ENCODE measurements at places on chromosomes 4 and X.

GRCh38 chr4:139027776-139028175 lies 12.2 kb downstream of the NOCT start:
- no peak for DNase-seq

- no peak for DNase-seq
Measured at GRCh38 chr4:188433741-188434315, 294.6 kb downstream of the TRIML1 start.

DNA sequence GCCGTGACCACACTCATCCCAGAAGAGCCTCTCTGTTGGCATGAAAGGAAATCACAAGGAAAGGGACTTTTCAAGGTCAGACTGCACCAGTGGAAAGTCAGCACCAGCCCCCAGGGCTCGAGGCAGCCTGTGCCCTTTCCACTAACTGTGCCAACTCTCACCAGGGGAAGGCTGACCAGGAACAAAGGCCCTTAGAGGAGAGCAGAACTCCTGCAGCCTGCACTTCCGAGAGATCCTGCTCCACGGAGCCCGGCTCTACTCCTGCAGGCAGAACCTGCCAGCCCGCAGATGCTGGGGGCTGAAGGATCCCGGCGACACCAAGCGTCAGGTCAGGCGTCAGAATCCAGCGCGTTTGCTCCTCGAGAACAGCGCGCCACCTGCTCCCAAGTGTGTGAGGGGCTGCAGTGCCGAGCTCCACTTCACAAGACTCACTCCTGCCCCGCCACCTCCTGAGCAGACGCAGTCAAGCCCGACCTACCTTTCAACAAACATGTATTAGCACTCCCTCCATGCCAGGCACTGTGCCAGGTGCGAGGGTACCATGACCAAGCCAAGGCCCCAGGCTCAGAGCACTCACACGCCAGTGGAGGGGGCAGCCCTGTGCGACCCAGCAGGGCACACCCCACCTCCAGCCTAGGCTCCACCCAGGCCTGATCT lies 13.6 kb upstream of the HELT start:
- DNase-seq = no peak

DNA sequence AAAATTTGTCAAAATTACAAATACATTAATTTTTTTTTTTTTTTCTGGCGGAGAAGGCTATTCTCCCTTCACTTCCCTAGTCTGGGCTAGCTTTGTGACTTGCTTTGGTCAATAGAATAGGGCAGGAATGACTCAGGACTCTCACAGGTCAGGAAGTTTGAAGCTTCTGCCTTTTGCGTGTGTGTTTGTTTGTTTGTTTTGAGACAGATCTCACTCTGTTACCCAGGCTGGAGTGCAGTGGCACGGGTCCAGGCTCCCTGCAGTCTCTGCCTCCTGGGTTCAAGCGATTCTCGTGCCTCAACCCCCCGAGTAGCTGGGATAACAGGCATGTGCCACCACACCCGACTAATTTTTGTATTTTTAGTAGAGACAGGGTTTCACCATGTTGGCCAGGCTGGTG lies 55.9 kb upstream of the USP9X start:
- no peak for DNase-seq

DNA sequence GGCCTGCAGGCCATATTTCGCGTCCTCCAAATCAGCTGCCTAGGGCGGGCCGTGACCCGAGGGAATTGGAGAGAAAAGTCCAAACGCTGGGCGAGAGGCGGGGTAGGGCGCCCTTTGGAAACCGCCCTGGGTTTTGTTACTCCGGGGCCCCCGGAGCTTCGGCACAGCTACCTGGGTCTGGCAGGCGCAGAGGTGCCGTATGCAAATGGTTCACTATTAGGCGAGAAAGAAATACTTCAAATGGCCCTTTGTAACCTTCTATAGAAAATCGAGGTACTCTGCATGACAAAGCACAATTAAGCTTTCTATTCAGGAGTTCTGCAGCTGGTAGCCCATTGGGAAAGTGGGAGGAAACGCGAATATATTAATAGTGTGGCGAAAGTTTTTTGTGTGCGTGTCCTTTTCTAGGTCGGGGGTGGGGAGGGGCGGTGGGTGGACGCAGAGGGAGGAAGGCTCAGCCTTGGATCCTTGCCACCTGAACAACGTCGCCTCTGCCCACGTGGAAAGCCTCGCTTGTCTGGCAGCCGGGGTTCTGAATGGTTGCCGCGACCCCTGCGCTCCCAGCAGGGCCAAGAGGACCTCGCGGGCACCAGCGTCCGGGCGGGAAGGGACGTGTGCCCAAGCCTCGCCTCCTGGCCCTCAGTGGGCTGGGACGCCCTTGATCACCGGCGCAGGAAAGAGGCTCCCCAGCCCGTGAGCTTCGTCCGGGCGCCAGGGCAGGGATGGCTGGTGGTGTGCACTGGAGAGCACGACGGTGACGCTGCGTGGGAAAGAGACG lies 9.5 kb downstream of the GSX2 start:
- DNase-seq = no peak

- DNase-seq = no peak
Measured at GRCh38 chrX:42686706-42687105, 91.3 kb downstream of the PPP1R2C start.

DNA sequence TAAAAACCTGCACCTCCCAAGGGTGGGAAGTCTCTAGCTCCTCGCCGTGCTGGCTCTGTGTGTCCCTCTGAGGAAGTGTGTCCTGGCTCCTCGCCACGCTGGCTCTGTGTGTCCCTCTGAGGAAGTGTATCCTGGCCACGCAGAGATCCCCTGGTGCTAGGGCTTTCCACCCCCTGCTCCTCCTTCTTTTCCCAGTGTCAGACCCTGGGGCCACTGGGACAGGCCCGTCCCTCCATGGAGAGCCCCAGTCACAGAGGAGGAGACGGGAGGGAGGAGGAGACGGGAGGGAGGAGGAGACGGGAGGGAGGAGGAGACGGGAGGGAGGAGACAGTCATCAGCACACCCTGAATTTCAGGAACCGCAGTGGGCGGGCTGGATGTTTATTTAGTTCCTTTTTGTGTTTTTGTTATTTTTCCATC lies 53.8 kb upstream of the HGFAC start:
- DNase-seq = peak; percentile 29

GRCh38 chrX:78622831-78623230 lies 36.3 kb downstream of the RTL3 start:
- no peak for DNase-seq

DNA sequence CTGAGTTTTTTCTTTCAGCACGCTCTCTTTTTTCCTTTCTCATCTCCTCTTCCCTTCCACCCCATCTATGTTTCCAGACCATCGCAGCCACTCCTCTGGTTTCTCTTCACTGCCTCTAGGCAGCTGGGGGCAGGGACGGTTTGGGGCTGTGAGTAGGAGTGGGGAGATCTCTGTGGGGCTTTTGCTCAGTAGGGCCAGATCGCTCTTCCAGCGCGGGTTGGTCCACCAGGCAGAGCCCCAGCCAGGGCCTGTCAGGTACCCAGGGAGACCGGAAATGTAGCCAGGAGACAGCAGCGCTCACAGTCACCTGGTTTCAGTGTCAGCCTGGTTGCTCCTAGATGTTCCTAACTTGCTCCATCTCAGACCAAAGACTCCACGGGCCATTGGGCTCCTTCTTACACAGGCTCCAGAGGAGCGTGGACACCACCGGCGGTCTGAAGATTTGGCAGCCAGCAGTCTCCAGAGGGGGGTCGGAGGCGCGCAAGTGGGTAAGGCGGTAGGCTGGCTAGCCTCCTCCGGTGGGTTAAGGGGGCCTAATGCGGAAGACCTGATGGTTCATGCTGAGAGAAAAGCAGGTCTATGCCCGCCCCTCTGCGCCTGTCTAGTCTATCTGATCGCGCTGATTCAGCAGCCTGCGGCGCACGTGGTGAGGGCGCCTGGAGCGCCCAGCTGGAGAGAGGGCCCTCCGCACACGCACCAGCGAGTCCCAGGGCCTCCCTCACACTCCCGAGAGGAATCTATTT lies 1.8 kb downstream of the FGF5 start:
- peak; percentile 72 for DNase-seq

GRCh38 chrX:63350465-63350877 lies 661 bp downstream of the SPIN4 start:
- no peak for DNase-seq

DNA sequence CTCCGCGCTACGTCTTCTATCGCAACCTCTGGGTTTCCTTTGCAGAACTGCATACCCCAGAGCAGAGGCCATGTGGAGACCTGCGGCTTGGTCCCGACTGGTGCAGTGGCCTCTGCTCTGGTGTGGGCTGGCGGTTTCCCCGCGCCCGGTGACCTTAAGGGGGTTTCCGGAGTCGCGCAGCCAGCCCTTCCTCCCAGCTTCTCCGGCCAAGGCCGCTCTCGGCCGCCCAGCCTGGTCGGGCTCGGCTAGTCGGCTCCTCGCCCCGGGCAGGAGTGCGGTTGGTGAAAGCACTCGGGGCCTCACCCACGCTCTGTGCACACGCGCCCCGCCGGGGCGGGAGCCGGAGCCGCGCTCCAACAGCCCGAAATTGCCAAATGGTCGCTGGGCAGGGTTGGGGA lies 84.9 kb downstream of the BCOR start:
- DNase-seq = no peak

DNA sequence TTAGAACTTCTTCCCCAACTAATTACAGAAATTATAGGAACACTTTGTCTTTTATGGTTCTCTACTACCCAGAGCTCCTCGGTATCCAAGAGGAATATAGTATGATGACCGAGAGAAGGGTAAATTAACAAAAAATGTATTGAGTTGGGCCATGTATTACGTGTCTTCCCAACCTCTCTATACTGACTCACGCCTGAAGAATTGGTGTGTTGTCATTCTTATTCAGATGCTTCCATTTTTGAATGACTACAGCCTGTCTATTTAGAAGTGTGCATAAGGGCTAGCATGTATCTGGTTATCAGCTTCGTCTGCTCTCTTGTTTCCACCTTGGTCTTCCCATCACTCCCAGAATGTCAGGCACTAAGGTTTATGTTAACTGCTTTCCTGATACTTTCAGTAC lies 24.5 kb upstream of the SCD5 start:
- no peak for DNase-seq

DNA sequence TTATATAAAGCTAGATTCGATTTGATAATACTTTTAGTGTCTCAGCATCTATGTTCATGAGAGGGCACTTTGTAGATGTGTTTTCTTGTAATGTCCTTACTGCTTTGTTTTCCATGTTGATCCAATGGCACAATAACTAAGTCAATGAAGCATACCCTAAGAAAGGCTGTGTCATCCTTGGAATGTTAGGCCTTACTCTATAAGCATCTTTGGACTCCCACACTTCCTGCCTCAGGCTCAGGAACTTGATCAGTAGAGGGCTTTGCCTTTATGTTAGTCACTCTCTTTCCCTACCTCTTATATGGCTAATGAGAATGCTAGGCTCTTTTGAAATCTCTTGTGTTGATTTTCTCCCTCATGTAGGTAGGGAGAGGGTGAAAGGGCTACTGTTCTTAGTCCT lies 33.2 kb upstream of the EDA2R start:
- no peak for DNase-seq

- no peak for DNase-seq
Measured at GRCh38 chr4:152773953-152774352, 5.6 kb downstream of the TIGD4 start.

GRCh38 chr4:56651056-56651350 lies 30.1 kb downstream of the HOPX start:
- DNase-seq = no peak

DNA sequence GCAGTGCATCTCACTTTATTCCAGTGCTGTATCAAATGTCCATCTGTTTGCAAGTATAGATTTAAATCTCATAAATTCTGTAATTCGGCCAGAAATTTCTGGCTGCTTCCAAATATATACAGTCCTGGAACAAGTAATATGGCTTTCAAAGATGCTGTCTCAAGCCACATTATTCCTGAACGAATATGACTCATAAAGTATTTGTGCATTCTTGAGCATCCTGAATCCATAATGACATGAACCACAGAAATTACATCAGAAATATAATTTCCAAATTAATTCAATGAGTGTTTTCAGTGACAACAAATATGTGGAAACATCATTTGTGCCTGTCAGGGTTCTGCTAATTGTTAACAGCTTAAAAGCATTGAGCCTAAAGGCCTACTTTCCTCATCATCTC lies 140.9 kb upstream of the HPGD start:
- no peak for DNase-seq

DNA sequence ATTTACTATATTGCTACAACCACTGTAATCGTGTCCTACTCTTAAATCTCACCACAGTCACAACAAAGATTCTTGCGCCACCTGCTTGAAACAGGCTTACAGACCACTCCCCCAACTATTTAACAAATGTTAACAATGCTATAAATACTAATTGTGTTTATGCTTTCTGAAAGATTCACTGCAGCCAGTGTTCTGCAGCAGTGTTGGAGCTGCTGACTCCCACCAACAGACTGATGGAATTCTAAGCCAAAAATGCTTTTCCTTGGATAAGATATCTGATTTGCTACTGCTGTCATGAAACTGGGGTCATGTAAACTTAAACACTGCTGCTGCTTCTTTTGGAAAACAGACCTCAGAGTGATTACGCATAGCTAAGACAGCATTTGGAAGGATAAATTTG lies 244.2 kb upstream of the MAB21L2 start:
- DNase-seq = no peak

DNA sequence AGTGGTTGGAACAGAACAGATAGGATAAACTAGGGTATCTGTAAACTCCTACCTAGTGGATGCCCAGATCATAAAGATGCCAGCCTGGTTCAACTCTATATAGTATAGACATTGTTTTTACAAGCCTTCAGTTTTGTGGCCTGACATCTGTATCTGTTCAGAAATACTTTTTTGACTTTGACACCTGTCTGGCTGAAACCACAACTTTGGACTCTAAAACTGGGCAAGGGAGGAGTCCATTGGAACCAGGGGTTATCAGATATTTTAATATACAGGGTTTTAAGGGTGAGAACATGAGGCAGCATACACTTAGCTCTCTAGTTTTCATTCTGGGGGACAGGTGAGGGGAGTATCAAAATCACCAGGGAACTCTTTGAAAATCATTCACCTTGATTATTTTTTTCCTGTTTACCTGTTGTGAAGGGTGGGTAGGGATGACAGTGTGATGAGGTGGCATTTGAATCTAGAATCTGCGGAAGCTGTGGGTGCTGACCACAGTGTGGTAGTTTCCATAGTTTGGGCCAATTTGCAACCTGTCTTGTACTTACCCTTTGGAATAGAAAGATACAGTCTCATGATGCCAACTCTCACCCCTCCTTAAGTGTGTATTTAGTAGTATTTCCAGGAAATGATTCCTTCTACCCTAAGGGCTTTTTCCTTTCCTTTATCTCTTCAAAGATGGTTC lies 20.6 kb downstream of the GAB1 start:
- DNase-seq = no peak

DNA sequence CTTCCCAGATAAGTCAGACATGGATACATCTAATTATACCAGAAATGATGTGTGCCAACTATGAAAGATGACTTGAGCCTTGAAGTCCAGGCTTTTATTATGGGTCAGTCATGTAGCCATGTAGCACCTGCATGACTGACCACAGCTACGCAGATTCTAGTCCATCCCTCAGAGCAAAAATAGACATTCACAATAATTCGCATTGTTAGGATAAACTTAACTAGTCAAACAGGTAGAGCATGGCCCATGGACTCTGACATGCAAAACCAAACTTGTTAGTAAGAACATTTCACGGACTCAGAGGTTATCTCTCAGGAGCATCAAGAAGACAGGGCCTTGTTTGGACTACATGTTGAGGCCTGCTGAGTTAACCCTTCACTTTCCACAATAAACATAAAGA lies 132.6 kb downstream of the PWWP3B start:
- DNase-seq = no peak
